ENCODE measurements at places on chromosomes 7 and 10.

DNA sequence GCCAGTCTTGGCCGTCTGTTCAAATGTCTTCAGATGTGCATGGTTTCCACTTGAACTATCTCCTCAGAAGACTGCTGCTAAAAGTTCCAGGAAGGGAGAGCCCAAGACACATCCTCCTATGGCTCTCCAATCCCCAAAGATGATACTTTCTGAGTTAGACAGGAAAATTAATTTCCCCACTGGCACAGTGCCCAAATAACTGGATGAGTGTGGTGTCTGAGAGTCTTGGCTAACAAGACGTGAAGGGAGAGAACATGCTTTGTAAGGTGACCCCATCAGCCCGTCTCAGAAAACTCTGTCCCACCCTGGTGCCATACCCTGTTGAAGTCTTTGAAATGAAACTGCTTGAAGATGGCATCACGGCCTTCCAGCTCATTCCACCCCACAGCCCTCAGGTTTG lies 2.9 kb downstream of the PCBD1 start:
- DNase-seq: no peak

GRCh38 chr10:96420228-96421009 lies 61.6 kb upstream of the OPALIN start:
- no peak for DNase-seq

GRCh38 chr7:46390042-46390441 lies 469.0 kb upstream of the IGFBP3 start:
- no peak for DNase-seq

DNA sequence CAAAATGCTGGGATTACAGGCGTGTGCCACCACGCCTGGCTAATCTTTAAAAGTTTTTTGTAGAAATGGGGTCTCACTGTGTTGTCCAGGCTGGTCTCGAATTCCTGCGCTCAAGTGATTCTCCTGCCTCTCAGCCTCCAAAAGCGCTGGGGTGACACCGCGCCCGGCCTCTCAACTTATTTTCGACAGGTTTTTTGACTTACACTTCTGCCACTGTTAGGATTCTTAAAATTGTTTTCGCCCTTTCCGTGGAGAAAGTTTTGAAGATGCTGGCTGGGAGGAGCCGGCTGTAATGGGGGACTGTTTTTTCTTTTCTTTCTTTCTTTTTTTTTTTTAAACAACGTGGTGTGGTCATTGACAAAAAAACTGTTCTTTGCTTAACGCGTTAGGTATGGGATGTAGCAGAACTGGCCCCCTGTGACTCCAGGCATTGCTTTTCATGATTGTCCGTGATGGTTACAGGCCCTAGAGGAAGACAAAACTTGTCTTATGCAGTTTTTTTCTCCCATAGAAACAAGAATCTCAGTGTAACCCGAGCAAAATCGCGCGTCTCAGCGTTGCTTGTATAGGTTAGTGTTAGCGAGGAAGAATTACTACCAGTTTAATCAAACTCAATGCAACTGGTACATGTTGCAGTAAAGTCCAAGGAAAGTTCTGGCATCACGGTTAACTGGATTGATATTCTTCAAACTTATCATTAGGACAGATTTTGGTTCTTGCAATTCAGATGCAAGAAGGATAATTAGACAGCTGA lies 72.2 kb downstream of the DAGLB start:
- DNase-seq: no peak

GRCh38 chr7:13984061-13984460 lies 5.4 kb downstream of the ETV1 start:
- no peak for DNase-seq

GRCh38 chr7:106312099-106312871 lies 27.5 kb upstream of the NAMPT start:
- no peak for DNase-seq

DNA sequence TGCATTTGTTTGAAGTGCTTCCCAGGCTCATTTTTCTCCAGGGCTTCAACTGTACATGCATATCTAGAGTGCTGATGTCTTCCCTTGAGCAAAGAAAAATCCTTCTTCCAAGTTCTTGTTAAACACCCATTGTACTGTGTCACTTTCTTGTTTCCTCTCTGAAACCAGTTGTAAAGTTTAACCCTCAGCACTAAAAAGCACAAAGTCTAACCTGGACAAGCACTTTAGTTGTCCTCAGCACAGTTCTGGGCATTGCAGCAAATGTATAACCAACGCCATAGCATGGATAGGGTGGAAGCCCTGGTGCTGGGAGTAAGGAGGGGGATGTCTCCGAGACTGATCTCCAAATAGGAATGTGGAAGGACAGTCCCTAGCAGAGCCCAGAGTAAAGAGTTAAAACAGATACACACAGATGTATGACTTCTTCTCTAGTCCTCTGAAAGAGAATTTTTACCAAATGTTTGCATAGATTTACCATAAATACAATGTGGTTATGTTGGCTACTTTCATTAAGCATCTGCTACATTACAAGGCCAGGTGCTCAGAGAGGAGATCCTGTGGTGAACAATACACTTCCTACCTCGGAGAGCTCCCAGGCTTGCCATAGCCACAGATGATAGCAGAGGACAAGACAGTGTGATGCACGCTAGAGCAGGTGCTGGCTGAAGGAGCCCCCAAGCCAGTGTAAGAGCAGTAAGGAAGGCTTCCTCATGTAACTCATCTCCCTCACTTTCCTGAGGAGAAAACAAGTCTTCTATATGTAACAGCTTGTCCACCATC lies 57.0 kb downstream of the DNAJC12 start:
- DNase-seq: no peak

GRCh38 chr10:22335173-22335933 lies 9.9 kb upstream of the SPAG6 start:
- DNase-seq: peak; percentile 71

DNA sequence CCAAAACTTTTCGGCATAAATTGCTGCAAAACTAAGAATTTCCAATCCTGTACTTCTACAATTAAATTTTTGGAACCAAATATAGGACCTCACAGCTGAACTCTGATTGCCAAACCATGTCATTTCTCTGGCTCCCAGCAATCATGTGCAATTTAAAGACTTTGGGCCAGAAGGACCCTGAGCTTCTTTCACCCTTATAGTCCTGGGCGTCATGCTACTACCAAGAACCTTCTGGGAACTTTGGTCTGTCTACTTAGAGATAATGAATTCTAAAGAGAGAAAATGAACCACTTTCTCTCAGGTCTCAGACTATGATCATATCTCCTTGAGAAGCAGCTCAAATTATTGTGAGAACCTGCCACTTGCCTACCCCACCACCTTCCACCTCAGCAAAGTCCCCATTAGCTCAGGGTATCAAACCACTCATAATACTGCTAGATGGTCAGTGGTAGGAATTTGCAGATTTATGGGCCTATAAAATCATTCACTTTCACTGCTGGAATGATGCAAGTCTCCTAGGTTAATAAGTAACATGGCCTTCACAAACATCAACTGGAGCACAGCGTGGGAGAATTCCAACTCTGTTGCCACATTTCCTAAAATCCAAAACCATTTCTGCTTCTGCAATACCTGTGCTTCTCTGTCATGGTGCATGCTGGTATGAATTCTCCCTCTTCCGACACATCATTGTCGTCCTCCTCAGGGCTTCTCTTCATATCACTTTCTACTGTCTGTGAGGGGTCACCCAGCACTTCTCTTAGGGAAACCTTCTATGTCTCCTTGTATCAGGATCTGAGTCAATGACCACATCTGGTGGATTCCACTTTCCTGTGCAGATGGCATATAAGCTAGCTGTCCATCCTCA lies 6.6 kb upstream of the WDR91 start:
- no peak for DNase-seq

DNA sequence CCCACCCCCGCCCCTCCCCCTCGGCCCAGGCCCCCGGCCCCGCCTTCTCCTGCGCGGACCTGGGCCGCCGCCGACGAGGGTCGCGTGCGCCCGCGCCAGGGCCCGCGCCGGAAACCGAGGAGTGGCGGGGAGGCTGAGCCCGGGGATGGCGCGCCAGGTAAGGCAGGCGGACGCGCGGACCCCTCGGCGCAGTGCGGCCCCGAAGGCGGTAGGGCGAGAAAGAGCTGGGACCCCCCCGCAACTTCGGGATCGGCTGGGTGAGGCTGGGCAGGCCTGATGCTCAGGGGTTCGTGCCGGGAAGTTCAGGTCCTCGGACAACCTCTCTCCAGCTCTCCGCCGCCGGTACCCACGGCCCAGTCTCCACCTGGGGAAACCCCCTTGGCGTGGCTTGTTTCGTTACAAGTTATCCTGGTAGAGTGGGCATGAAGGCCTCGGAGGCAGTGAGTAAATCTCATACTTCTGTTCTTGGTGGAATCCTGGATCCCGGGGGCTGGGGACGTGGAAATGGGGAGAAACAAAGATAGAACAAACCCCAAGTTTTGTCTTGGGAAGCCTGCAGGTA lies 58.4 kb downstream of the ZNF467 start:
- peak; percentile 62 for DNase-seq

- no peak for DNase-seq
These were observed 42.8 kb downstream of the AKR1C8 start for GRCh38 chr10:5142199-5142598.

DNA sequence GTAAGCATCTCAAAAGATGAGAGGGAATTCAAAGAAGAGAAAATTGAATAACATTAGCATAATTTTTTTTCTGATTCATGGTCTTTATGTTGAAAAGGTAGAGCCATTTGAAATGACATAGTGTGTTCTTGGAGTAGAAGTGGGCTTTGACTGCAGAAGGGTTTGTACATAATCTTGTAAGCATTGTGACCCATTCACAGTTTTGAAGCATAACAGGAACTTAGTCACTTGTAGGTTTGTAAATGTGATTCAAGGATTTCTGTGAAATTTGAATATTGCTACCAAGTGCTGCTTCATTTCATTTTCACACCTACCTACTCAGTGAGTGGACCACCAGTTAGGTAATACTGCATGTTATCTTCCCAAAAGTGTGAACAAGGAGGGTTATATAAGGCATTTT lies 68.6 kb downstream of the PON1 start:
- DNase-seq: no peak

GRCh38 chr7:127755521-127755920 lies 103.5 kb downstream of the SND1 start:
- no peak for DNase-seq

DNA sequence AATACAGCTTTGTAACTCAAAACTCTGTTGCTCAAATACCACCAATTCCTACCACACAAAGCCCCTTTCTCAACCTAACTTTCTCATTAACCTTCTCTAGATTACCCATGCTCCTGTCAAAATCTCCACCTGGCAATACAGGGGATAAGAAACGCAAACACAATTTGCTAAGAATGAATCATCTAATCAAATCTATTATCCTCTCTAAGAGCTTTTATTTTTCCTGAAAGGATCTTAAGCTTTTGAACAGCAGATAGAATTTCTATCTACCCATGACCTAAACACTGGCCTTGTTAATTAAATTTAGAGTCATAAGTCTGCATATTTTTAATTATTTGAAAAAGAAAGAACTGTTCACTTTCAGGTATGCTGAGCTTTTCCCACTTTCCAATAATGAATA lies 98.3 kb downstream of the HBP1 start:
- DNase-seq: no peak

DNA sequence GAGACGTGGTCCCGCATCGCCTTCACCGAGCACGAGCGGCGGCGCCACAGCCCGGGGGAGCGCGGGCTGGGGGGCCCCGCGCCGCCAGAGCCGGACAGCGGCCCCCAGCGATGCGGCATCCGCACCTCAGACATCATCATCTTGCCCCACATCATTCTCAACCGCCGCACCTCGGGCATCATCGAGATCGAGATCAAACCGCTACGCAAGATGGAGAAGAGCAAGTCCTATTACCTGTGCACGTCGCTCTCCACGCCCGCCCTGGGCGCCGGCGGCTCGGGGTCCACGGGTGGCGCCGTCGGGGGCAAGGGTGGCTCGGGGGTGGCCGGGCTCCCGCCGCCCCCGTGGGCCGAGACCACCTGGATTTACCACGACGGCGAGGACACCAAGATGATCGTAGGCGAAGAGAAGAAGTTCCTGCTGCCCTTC lies 737 bp downstream of the CNNM2 start:
- no peak for DNase-seq

GRCh38 chr10:57218382-57218781 lies 857.3 kb upstream of the ZWINT start:
- DNase-seq: no peak

- no peak for DNase-seq
These were observed 205.6 kb upstream of the PRSS58 start for GRCh38 chr7:142463401-142463850.

DNA sequence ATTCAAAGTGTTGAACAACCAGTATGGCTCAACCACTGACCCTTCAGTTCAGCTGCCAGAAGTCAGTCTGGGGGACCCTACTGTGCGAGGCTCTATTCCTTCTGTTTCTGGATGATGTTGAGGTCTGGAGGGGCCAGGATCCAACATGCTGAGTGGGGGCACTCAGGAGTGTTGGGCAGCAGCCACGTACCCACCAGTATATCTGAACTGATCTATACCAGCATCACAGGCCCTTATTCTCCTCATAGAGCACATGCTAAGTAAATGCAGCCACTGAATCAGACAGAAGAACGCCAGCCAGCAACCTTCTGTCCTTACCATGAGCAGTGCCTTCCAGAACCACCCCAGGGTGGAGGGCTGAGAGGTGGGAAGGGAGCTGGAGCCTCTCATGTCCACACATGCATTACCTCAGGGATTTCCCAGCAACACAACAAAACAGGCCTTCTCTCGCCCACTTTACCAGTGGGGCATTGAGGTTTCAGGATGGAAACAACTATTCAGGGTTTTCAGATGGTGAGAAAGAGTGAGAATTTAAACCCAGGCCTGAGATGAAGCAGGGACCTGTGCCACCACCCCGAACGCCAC lies 6.8 kb upstream of the MSMB start:
- DNase-seq: no peak

DNA sequence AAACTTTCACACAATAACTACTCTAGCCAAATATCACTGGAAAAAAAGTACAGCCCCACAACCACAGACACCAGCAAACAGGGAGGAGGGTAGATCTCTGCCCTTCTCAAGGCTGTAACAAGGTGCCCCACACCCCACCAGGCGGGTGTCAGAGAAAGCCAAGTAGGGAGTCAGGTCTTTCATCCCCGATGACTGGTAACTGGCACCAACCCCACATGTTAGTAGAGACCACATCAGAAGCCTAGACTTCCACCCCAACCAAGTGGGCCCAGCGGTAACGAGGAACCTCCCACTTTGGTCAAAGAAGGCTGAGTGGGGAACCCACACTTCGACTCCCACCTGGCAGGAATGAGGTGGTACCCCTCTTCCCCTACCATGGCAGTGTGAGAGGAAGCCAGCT lies 16.4 kb upstream of the RUFY2 start:
- DNase-seq: no peak

DNA sequence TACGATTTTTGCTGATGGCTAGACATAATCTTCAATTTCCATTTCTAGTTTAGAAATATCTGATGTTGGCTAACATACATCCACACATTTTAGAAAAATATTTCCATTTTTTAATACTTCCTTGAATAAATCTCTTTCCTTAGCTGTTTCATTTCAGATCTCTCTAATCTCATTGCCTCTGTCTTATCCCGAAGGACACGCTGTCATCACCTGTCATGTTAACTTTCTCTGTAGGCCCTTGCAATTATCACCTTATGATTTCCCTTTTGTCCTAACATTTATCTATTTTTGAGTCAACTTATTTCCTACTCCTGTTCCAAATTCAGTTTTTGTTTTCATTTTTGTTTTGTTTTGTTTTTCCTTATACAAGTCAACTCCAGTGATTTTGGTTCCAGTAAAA lies 173.1 kb upstream of the POM121L12 start:
- DNase-seq: no peak

GRCh38 chr7:98000356-98000755 lies 10.4 kb upstream of the OCM2 start:
- DNase-seq: no peak

- peak; percentile 63 for DNase-seq
These were observed at the start of gene GPNMB for GRCh38 chr7:23246555-23246954. GPNMB (plus strand) TSS chr7:23246775; CDS start chr7:23246858, 83 bp downstream.

- no peak for DNase-seq
These were observed 70.9 kb upstream of the RAPGEF5 start for GRCh38 chr7:22427855-22428254.

- peak; percentile 81 for DNase-seq
These were observed 2.0 kb downstream of the SEMA3D start for GRCh38 chr7:85184599-85185423.

All from left hindlimb (tissue), 1 donor.